ENCODE measurements at places on chromosomes 12 and 14. TPM values are rescaled to one million over a fixed set of nuclear protein-coding genes. Genes with fewer than 3 reads are reported as not detected.

Gene CCDC59
- total RNA-seq, result 24.8 TPM

Gene KLHL33
- 1.5 TPM for total RNA-seq

Gene FSCB
- 0.12 TPM for total RNA-seq

Gene IL26
- total RNA-seq, result not detected

Gene KRT78
- not detected for total RNA-seq

Gene TSHR
- 0.29 TPM for total RNA-seq

Gene PRIMA1
- total RNA-seq, result 0.41 TPM

Gene KRT81
- total RNA-seq, result not detected

Gene DDX54
- total RNA-seq, result 45.1 TPM

Gene CCDC175
- total RNA-seq, result 1.5 TPM

Gene FGF6
- 1.3 TPM for total RNA-seq

Gene LRP1-AS
- not detected for total RNA-seq

Gene DPPA3
- total RNA-seq, result not detected

Gene CLEC2B
- 15.9 TPM for total RNA-seq

Gene RTL1
- total RNA-seq, result 8.5 TPM

All from metanephros (tissue), 2 donors.